ENCODE measurements at places on chromosomes 7 and 10. TPM values are rescaled to one million over a fixed set of nuclear protein-coding genes. Genes with fewer than 3 reads are reported as not detected.

CTAGE4 gene
- 1.9 TPM for total RNA-seq

CYP2W1 gene
- total RNA-seq: not detected

DNA sequence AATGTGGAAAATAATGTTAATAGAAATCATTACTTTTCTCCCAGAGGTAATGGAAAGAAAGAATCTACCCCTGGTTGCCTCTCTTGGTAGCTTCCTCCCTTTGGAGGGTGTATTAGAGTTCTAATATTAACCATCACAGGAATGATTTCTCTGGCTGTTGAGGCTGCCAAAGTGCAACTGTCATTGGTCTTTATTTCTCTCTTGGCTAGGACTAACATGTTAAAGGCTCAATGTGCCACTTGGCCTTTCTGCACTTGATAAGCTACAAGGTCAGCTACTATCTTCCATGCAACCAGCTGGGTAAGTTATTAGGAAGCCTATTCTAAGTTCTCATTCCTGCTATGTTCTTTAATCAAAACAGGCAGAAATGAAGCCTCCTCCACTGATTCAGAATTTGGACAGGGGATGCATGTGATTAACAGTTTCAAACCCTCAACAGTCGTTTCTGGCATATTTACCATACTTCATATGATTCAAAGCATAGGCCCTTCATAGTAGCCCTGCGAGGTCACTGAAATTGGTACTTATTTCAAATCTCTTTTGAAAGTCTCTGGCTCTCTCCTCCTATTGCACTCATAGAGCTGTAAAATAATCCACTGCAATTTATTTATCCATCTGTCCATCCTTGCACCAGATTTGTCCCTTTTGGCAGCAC lies 645.0 kb downstream of the SORCS1 start:
- DNase-seq: no peak

GRCh38 chr10:124062390-124062789 lies 31.0 kb downstream of the CHST15 start:
- DNase-seq: no peak

DNA sequence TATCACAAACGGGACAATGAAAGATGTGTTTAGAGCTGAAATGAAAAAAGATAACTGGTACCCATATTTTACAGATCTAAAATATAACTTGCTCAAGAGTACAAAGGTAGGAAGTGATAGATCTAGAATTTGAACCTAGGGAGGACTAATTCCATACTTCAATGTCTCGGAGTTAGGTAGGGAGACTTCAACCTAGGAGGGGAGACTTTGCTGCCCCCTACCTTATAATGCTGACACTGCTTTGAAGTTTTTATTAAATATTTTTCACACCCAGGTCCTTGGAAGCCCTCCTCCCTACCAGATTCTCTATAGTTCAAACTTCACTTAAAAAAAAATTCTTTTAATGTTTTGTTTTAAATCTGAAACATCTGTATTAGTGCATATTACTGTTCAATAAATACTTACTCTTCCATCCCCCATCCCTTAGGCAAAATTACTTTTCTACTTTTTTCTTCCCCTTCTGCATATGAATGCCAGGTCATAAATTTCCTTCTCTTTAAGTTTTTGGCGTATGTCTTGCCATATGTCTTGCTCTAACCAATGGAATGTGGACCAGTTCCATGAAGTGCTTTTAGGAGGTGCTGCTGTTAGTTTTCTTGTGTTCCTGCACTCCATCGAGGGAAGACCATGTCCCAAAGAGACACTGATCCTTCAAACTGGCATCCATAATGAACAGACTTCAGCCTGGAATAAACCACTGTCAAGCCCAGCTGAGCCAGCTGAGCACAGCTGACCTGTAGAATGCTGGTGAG lies 57.8 kb downstream of the MICU1 start:
- DNase-seq: no peak

Data from naive thymus-derived CD8-positive, alpha-beta T cell (primary cell).